Placental pericyte (primary cell): ENCODE measurements at places on chromosomes 13 and 19. TPM values are rescaled to one million over a fixed set of nuclear protein-coding genes. Genes with fewer than 3 reads are reported as not detected.

FCER2 gene
- not detected in 2 replicates for total RNA-seq

GJB2 gene
- 1.3 and 2.4 TPM in 2 replicates for total RNA-seq

OLFM4 gene
- total RNA-seq, result not detected in 2 replicates

ZAR1L gene
- total RNA-seq, result not detected in 2 replicates

HMG20B gene
- 74.4 and 82.3 TPM in 2 replicates for total RNA-seq

ZNF784 gene
- total RNA-seq, result 4.9 and 7.0 TPM in 2 replicates

NMRK2 gene
- not detected in 2 replicates for total RNA-seq

CPT1C gene
- 4.4 and 11.7 TPM in 2 replicates for total RNA-seq

DNMT1 gene
- total RNA-seq, result 23.4 and 96.8 TPM in 2 replicates

TSHZ3 gene
- total RNA-seq, result 22.8 and 32.2 TPM in 2 replicates

UGGT2 gene
- total RNA-seq, result 52.1 and 69.4 TPM in 2 replicates

PCCA gene
- total RNA-seq, result 18.4 and 19.9 TPM in 2 replicates

CGB5 gene
- not detected in 2 replicates for total RNA-seq

KIR3DL1 gene
- not detected in 2 replicates for total RNA-seq

MEIOSIN gene
- total RNA-seq, result under 0.01 TPM in 1 of 2 replicates, not detected in the other

MAMSTR gene
- under 0.01 and 0.57 TPM in 2 replicates for total RNA-seq

NDUFB7 gene
- 170 and 187 TPM in 2 replicates for total RNA-seq

ZNF90 gene
- 0.88 and 1.4 TPM in 2 replicates for total RNA-seq

FPR3 gene
- 0.43 TPM in 1 of 2 replicates, not detected in the other for total RNA-seq

ZNF709 gene
- total RNA-seq, result 0.66 and 1.9 TPM in 2 replicates

SIGLEC8 gene
- total RNA-seq, result not detected in 2 replicates

FCGBP gene
- total RNA-seq, result under 0.01 TPM in 2 replicates

GTF2F1 gene
- total RNA-seq, result 46.2 and 107 TPM in 2 replicates

SIGLEC11 gene
- under 0.01 TPM in 1 of 2 replicates, not detected in the other for total RNA-seq

ZSCAN22 gene
- total RNA-seq, result 3.3 and 5.4 TPM in 2 replicates

CRX gene
- not detected in 2 replicates for total RNA-seq

SIGLEC9 gene
- total RNA-seq, result 0.22 TPM in 1 of 2 replicates, not detected in the other

ATG4D gene
- 29.8 and 31.7 TPM in 2 replicates for total RNA-seq

MYH14 gene
- under 0.01 TPM in 1 of 2 replicates, not detected in the other for total RNA-seq

ZNF528 gene
- 14.3 and 29.3 TPM in 2 replicates for total RNA-seq

ARHGEF18 gene
- total RNA-seq, result 48.6 and 66.3 TPM in 2 replicates

IL12RB1 gene
- 0.43 and 0.88 TPM in 2 replicates for total RNA-seq

ZNF506 gene
- 6.6 and 7.4 TPM in 2 replicates for total RNA-seq

PGLYRP1 gene
- total RNA-seq, result not detected in 2 replicates

PRSS57 gene
- not detected in 2 replicates for total RNA-seq

EXOC3L2 gene
- total RNA-seq, result under 0.01 TPM in 1 of 2 replicates, not detected in the other

ZNF253 gene
- total RNA-seq, result 2.1 and 2.6 TPM in 2 replicates

XPO4 gene
- total RNA-seq, result 16.2 and 34.6 TPM in 2 replicates

ZNF579 gene
- total RNA-seq, result 6.7 and 9.0 TPM in 2 replicates

A1BG gene
- 3.3 and 8.8 TPM in 2 replicates for total RNA-seq

DNAJC15 gene
- 11.3 and 12.9 TPM in 2 replicates for total RNA-seq

WDR87 gene
- total RNA-seq, result not detected in 2 replicates

POU2F2 gene
- 11.6 and 17.3 TPM in 2 replicates for total RNA-seq

SLC25A41 gene
- under 0.01 TPM in 1 of 2 replicates, not detected in the other for total RNA-seq

PLPPR3 gene
- 0.22 TPM in 1 of 2 replicates, not detected in the other for total RNA-seq

TICAM1 gene
- 4.6 and 6.1 TPM in 2 replicates for total RNA-seq

COL5A3 gene
- 0.88 and 47.0 TPM in 2 replicates for total RNA-seq

TTC9B gene
- not detected in 2 replicates for total RNA-seq

ZNF799 gene
- 1.1 and 2.0 TPM in 2 replicates for total RNA-seq

KIR2DL3 gene
- not detected in 2 replicates for total RNA-seq

KCNJ14 gene
- 0.29 and 0.66 TPM in 2 replicates for total RNA-seq
